ENCODE measurements at places on chromosomes 5 and 9.

- no peak for DNase-seq
These were observed 11.1 kb downstream of the HNRNPAB start for GRCh38 chr5:178215280-178216002.

DNA sequence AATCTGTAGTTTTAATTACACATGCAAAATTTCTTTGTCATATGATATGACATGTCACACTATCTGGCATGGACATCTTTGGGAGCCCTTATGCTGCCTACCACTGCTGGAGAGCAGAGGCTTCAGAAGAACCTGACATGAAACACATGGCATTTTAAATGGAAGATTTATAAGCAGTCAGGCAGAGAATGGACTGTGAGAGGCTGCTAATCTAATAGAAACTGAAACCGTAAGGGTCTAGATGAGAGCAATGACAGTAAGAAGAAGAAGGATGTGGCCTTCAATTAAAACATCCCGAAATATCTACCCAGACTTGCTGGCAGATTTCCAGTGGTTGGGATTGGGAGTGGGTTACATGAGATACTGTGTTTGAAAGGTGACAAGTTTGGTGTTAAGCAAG, 149.8 kb downstream of the MACIR start:
- DNase-seq = no peak

DNA sequence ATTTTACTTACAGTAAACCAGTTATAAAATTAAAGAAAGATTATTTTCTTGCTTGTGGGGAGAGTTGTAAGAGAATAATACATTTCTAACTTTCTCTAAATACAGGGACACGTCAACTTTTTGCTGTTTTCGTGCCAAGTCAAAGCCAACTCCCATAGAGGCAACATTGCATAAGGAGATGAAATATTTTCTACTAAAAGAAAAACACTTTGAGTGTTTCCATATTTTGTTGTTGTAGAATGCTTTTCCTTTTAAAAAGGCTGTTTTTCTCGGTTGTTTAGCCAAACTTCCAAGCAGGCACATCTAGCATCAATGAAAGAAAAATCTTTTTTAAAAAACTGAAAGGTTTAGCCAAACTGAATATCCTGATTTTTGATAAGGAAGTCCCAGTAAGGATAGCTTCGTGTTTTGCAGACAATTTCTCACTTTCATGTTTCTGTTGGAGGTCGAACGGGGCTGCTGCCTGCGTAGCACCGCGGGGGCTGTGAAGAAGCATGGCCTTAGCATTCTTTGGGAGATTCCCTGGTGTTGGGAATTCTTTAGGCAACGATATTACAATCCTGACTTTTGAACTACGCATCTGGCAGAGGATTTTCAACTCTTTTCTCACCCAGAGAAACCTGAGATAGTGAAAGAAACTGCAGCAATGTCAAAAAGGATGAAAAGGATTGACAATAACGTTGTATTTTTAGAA, 108.1 kb upstream of the FBXL7 start:
- no peak for DNase-seq

GRCh38 chr9:130471411-130472183, 26.8 kb downstream of the ASS1 start:
- no peak for DNase-seq

DNA sequence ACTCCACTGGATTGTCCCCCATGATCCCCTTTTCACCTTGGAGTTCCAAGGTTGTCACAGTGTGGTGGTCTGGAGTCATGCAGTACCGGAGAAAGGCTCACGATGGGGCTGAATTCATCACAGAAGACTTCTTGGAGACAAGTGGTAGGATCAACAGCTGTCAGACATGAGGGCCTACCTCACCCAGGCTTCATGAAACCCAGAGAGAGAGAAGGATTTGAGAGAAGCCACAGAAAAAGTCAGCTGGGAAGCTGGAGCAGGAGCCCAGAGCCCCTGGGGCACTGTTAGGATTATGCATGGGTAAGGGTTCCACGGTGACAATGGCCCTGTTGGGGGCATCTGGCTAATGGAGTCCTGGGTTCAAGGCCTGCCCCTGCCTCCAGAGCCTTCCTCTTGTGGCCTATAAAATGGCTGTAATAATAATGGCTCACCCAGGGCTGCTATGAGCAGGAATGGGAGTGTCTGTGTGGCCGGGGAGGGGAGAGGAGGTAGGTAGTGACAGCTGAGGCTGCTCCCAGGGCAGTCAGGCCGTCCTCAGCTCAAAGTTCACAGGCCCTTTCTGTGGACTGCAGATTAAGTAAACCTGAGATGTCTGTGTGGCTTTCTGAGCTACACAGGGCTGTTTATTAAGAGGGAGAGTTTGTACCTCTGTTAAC, 910 bp downstream of the TRIM14 start:
- no peak for DNase-seq

- no peak for DNase-seq
These were observed 20.6 kb upstream of the HAND1 start for GRCh38 chr5:154498591-154498990.

DNA sequence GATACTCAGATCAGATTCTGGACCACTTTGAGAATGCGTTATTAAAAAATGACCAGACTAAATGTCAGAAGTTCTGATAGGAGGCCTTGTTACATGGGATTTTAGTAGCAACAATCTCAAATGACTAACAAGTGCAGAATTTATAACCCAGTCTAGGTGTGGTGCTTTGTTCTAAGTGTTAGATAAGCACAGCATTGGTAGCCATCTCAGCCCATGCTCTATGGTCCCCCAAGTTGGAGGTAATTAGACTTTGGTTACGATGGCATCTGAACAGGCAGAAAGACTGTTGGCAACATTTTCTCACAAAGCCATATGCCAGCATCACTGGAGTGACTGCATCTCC, 140.4 kb upstream of the RPS23 start:
- DNase-seq = no peak

DNA sequence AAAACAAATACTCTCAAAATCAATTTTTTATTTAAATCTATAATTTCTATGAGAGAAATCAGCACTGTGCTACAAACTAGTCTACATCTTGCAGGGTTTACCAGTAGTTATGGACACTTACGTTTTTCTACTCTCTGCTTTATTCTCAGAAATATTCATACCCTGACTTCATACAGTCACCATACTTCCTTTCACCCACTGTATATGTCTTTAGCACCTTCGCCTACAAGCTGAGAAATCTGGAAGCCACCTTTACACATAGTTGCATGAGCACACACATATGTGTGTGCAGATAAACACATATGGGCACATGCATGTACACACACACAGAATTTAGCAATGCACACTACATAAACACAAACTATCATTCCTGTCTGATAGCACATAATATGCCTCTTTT, 177.0 kb downstream of the ST8SIA4 start:
- no peak for DNase-seq

- no peak for DNase-seq
These were observed 257.9 kb downstream of the PAPPA start for GRCh38 chr9:116411506-116411905.

- DNase-seq = no peak
These were observed 181.4 kb downstream of the GAS1 start for GRCh38 chr9:86765746-86766430.

DNA sequence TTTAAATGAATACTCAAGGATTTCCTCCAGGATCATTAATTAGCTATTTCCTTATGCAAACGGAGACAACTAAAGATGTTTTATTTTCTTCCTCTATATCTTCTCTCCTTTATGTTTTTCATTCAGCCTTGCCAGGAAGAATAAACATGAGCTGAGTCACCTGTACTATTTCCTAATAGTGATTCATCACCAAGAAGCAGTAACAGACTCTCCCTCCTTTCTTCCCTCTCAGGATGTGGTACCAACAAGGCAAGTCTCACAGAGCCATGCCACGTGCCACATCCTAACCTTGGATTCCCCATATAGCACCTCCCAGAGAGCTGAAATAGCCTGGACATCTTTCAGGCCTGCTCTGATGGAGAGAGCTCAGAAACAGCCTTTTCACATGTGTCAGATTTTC, 758.6 kb upstream of the DMAC1 start:
- no peak for DNase-seq

DNA sequence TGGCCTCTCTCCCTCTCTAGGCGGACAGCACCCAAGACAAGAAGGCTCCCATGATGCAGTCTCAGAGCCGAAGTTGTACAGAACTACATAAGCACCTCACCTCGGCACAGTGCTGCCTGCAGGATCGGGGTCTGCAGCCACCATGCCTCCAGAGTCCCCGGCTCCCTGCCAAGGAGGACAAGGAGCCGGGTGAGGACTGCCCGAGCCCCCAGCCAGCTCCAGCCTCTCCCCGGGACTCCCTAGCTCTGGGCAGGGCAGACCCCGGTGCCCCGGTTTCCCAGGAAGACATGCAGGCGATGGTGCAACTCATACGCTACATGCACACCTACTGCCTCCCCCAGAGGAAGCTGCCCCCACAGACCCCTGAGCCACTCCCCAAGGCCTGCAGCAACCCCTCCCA, 102.5 kb downstream of the PPARGC1B start:
- DNase-seq = no peak

- no peak for DNase-seq
These were observed 17.2 kb downstream of the S100Z start for GRCh38 chr5:76867038-76867437.

DNA sequence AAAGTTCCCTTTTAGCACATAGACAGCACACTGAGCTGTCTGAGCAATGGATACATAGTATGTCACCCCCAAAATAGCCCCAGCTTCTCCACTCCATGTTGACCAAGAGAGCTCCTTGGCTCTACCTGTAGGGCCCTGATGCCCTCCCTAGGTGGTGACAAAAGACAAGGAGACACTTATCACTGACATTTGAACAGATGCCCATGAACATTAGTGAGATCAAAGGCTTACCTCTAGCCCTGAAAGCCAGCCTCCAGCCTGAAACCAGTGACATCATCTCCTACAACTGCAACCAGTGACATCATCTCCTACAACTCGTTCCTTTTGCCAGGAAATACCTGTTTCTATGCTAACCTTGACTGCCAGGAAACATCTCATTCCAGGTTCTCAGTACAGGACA, 122.7 kb downstream of the FSTL4 start:
- peak; percentile 54 for DNase-seq

- DNase-seq = no peak
These were observed 13.3 kb upstream of the STING1 start for GRCh38 chr5:139495638-139496435.

- no peak for DNase-seq
These were observed 183.2 kb upstream of the DAB2 start for GRCh38 chr5:39608024-39608423.

DNA sequence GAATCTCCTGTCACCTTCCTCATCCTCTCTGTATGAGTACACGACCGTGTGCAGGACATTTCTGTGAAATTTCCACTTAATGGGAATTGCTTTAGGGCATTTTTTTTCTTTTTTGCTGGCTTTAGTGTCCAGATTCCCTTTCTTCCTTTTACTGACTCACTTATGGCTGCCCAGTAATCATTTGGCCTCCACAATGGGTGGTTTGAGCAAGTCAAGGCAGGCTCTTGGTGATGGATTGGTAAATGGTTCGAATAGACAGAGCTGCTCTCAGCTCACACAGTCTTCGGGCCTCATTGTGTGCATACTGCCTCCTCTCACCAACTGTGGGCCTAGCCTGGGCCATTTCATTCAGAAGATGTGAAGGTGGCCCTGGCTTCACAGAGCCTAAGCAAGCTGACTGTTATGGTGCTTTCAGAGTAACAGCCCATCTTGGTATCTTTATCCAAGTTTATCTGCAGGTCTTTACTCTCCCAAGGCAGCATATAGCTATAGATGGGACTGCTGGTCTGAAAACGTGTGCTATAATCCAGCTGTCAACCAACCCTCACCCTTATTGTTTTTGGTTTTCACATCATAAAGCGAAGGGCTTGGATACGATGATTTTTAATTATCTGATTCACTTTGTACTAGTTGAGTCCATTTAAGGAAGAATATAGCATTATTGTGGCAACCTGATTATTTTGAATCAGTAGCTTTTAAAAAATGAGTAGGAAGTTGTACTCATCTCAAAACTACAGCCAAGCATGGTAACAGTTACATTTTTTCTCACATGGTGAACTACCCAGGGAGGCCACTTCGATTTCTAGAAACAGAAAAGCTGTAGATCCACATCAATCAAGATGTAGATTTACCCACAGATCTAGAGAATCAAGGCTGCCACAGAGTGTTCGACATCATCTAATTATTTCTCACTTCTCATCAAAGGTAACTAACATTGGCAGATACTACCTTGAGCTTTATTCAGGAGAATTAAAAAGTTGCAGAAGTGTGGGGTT, 50.4 kb upstream of the CKMT2 start:
- no peak for DNase-seq

- DNase-seq = peak; percentile 95
These were observed 73.8 kb downstream of the MAPKAP1 start for GRCh38 chr9:125633116-125633745.

DNA sequence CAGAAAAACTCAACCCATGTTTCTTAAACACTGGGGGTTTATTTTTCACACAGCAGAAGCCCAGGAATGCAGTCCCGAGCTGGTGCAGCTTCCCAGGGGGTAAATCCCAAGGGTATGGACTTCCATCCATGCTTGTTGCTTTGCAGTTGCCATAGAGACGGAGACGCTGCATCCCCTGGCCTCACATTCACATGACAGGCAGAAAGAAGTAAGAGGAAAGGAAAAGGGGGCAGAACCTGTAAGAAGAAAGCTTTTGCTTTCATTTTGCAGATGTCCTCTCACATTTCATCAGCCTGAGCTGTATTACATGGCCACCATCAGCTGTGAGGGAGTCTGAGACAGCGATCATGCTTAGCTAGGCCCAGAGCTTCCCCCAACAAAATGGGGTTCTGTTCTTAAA, 321.0 kb downstream of the AGTPBP1 start:
- no peak for DNase-seq

- no peak for DNase-seq
These were observed 122.2 kb upstream of the TBCA start for GRCh38 chr5:77898385-77898784.

DNA sequence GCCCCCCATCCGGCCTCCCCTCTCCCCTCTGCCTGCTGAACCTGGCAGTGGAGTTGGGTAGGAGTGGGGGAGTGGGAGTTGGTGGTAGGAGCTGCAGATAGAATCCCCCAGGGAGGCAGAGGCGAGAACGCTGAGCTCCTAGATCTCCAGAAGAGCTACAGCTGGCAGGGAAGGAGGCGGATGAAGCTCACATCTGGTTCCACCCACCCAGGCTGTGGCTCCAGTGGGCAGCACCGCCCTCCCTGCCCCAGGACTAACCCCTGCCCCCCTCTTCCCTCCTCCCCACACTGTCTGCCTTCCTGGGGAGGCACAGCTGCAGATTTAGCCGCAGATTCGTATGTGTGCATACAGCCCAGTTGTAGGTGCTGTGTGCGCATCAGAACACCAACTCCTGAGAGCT, 34.2 kb downstream of the C9orf50 start:
- no peak for DNase-seq

DNA sequence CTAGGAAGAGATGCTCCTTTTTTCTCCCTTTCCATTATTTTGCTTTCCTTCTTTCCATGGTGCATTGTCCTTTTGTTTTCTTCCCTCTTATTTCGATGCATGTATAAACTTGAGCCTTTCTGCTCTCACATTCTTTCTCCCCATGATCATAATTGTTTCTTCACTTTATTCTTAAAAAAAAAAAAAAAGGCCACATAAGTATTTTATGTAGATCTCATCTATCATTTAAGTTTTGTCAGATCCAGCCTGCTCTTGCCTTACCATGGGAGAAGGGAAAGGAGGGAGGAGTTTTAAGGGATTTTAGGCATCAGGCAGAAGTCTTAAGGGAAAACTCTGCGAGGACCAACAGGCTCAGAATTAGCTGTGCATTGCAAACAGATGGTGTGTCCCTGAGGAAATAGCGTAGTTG, 11.1 kb downstream of the TGFBR1 start:
- DNase-seq = no peak

- DNase-seq = no peak
These were observed 12.7 kb downstream of the EEIG1 start for GRCh38 chr9:127968042-127968441.

All from LNCaP clone FGC (cell line).